ENCODE measurements at places on chromosomes 1 and 21.

- no peak for DNase-seq
Measured at GRCh38 chr1:119935373-119935772, 39.1 kb upstream of the ADAM30 start.

DNA sequence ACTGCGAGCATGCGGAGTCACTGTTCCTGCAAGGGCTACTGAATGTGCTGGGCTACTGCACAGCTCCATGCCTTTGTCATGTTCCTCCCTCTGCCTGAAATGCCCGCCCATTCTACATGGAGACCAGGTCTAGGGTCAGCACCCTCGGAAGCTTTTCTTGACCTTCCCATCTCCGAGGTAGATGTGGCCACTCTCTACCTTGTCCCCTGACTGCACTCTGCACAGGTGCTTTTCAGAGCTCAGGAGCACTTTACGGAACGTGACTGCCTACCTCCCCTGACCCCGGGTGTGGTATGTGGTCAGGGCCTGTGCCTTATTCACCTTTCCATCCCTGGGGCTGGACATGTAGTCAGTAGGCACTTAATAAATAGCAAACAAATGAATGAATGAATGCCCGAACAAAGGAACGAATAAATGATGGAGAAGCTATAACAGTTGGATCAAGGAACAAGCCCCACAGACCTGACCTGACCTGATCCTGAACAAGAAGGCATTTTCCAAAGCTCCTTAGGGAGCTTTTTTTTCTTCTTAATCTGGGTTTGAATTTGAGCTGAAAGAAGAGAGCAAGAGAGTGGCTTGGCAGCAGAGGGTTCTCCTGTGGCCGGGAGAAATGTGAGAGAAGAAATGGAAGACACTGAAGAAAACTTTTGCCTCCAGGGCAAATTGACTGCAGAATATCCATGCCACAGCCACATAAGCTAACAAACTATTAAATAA, 7.9 kb downstream of the RD3 start:
- no peak for DNase-seq

DNA sequence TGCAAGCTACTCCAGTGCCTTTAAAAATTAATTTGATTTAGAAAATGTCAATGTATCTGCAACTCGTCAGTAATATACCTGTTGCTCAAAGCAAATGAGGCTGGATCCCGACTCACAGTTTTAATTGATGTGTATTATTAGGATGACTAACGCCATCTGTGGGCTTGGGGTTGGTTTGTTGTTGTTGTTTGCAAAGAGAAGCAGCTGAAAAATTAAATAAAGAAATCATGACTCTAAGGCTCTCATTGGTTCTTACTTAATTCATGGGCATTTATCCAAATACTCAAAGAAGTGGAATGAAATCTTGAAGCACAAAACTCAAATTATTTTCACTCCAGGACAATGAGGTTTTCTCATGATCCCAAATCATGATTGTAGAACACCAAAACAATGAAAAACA, 46.4 kb downstream of the SEC16B start:
- DNase-seq = no peak

GRCh38 chr1:67755160-67755559, 70.2 kb downstream of the GADD45A start:
- DNase-seq = no peak

- no peak for DNase-seq
Measured at GRCh38 chr1:52920791-52921291, 699 bp downstream of the ECHDC2 start.

GRCh38 chr1:117610036-117610435, 4.2 kb downstream of the TENT5C start:
- no peak for DNase-seq

GRCh38 chr1:208271236-208271635, 27.1 kb upstream of the PLXNA2 start:
- no peak for DNase-seq

DNA sequence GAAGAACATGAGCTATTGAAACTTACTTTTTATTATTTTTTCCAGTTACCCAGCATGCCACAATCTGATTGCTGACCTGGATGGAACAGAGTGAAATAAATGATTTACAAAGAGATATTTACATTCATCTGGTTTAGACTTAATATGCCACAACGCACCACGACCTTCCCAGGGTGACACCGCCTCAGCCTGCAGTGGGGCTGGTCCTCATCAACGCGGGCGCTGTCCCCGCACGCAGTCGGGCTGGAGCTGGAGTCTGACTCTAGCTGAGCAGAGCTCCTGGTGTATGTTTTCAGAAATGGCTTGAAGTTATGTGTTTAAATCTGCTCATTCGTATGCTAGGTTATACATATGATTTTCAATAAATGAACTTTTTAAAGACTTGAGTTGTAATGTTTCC, 243.9 kb downstream of the SDCCAG8 start:
- no peak for DNase-seq

DNA sequence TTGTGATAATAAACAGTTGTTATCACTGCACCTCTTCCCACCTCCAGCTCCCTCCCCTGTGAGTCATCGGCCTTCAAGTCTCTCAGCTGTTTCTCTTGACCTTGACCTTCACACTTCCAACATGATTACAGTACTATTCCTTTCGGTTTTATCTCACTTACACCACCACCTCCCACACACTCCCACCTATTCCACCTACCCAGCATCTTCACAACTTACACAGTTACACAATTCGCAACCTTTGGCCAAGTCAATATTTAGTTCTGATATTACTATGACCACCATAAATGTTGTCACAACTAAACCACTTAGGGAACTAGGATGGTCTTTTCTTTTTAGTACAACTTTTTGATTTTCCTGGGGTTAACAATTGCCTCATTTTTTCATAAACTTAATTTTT, 60.2 kb downstream of the RIPK4 start:
- DNase-seq = no peak

GRCh38 chr1:66298464-66298863, 235.5 kb upstream of the SGIP1 start:
- no peak for DNase-seq

DNA sequence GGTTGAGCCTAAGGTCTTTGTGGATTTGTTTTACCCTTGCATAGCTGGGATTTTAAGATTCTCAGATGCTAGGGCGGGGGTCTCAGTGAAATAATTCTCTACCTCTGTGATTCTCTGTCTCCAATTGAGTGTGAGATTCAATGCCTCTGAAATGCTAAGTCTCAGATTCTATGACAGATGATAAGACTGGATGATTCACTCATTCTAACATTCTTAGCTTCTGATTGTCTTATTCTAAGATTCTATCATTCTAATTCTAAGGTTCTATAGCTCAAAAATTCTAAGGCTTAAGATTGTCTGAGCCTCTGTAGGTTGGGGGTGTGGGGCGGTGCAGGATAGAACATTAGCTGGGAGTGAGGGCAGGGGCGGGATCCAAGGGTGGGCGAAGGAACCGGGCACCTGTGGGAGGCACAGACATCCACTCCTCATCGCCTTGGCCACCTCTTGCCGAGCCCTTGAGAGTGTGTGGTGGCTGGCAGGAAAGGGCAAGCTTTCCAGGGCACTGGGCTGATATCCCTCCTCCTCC, 29.5 kb downstream of the ADGRB2 start:
- DNase-seq = no peak

DNA sequence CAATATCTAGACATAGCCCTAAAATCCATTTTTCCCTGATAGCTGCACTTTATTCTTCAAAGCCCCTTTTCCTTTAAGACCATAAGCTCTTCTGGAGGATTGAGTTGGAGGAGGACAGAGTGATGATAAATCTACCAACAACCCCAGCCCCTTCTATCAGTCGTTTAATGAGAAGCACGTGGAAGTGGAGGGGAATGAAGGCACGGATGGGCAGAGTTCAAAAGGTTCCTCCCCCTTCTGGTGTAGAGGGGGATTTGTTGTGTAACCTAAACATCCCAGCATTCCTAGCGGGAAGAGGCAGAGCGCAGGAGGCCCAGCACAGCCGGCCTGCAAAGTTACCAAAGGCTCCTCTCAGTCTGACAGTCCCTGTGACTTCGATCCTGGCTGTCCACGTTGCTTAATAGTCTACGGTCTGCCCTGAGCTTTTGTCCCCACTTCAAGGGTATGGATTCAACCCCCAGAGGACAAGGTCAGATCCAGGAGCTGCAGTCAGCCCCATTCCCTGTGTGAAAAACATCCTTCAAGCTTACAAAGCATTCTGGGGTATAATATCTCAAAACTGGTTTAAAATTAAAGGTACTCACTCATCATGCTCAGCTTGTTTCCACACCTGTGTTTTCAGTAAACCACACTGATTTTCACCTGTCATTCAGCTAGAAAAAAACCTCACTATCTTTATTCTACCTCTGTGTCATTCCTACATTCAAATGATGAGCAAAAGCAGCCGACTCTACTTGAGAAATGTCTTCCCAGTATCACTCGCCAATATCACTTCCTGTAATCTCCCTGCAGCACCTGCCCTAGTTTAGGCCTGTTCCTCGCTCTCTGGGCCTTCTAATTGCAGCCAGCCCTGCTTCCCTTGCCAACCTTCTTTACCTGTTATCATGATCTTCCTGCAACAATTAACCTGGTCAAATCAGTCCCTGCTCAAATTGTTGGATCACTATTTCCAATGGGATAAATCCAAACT, 117.9 kb downstream of the PLPP3 start:
- DNase-seq = no peak

GRCh38 chr1:230797942-230798365, 50.8 kb downstream of the CAPN9 start:
- no peak for DNase-seq

GRCh38 chr1:12412439-12412838, 182.6 kb downstream of the VPS13D start:
- no peak for DNase-seq

DNA sequence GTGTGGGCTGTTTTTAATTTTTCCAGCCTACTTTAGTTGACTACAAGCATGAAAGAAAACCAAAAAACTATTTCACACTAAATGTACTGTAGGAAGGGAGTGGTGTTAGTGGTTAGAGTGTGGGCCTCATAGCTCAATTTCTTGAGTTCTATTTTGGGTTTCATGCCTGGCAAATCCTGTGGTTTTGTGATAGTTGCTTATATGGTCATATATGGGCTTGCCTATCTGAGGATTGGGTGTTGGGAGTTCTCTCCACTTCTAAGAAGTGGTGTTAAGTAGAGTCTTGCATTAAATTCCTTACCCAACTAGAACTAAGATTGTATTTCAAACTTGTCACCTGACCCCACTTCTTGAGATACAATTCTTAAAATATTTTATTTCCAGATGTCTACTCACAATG, 37.8 kb upstream of the COL11A1 start:
- DNase-seq = no peak

DNA sequence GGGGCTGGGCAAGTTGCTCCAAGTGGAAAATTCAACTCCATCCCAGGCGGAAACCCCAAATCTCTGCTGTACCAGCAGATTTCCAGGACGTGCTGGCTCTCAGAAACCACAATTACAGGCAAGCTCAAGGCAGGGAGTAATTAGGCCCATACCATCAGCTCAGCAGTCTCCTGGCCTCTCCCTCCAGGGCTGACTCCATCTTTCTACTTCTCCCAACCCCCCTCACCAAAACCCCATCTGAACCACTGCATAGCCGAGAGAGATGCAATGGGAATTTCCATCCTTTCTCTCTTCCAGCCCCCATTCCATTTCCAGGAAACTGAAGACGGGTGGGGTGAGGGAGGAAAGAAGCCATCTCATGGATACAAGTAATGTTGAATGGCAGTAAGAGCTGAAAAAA, 41.2 kb downstream of the ARHGEF11 start:
- no peak for DNase-seq

GRCh38 chr1:248782416-248783141, 27.0 kb upstream of the LYPD8 start:
- DNase-seq = no peak

DNA sequence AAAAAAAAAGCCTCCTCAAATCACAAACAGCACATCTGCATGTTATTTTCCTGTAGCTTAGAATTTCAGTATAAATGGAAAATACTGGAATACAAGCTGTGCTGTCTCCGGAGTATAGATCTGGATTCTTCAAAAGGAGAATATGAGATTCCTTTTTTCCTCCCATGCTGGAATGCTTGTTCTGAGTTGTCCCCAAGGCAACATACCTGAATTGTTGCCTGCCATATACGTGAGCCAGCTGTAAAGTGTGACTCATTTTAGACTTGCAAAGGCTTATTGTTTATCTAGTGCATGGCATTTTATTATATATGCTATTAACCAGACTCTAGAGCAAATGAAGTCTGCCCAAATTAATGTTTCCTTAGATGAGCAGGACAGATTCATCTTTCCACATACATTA, 95.0 kb upstream of the C1orf105 start:
- DNase-seq = no peak

DNA sequence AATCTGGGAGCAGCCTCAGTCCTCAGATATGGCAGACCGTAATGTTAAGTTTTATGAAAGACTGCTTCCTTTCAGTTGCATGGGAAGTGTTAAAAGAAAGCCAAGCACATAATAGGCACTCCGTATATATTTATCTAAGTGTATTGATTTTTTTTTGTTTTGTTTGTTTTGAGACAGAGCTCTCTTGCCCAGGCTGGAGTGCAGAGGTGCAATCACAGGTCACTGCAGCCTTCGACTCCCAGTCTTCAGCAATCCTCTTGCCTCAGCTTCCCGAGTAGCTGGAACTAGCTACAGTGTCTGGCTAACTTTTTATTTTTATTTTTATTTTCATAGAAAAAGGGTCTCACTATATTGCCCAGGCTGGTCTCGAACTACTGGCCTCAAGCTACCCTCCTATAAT, 341.8 kb downstream of the USH2A start:
- no peak for DNase-seq

GRCh38 chr1:113534130-113534817, 144.0 kb downstream of the MAGI3 start:
- no peak for DNase-seq

All from NCI-H524 treated with DMSO at 0.1 percent for 48 hours (cell line).